CD14-positive monocyte (primary cell): ENCODE measurements at places on chromosomes 16 and 17.

DNA sequence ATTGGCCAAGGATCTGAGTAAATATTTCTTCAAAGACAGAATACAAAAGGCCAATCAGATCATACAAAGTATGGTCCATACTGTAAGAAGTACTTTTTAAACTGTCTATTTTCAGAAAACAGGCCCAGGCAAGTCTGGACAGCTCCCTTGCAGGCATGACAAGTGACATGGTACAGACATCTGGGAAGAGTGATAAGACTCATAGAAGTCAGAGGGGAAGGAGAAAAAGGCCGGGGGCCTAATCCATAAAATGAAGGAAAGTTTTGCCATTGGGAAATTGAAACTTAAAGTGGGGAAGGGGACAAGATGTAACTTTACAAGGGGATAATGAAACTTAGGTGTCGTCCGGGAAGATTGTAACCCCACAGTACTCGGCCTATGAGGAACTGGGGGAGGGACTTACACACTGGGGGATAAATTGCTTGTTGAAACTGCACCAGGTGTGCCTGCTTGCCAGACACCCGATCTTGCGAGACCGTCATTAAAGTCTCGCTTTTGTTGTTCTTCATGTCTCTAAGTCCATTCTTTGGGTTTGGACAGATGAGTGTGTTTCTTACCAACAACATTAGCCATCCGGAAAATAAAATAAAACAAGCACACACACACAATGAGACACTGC lies 684.0 kb downstream of the CDH11 start:
- no peak overlapping the region for H3K4me3 ChIP-seq
- no peaks in the 10 kb centered on the region for H3K4me1 ChIP-seq
- no peaks in the 10 kb centered on the region for H3K27me3 ChIP-seq

DNA sequence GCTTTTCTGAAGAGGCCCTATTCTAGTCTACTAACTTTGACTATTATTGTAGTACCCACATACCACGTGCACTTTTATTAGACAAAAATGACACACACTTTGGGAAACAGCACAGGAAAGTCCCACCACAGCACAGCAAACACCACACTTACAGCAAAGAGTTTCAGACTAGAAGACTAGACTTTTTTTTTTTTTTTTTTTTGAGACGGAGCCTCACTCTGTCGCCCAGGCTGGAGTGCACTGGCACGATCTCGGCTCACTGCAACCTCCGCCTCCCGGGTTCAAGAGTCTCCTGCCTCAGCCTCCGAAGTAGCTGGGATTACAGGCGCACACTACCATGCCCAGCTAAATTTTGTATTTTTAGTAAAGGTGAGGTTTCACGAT lies 20.1 kb downstream of the YWHAE start:
- H3K4me3 ChIP-seq, result no peak overlapping the region
- no peaks in the 10 kb centered on the region for H3K4me1 ChIP-seq
- no peaks in the 10 kb centered on the region for H3K27me3 ChIP-seq
- H3K27ac ChIP-seq, result no peak overlapping the region
- H3K36me3 ChIP-seq, result no peaks in the 10 kb centered on the region

GRCh38 chr16:62280506-62280905 lies 244.3 kb upstream of the CDH8 start:
- H3K36me3 ChIP-seq, result no peaks in the 10 kb centered on the region
- no peak for DNase-seq
- no peak overlapping the region for H3K4me3 ChIP-seq
- H3K4me1 ChIP-seq, result no peaks in the 10 kb centered on the region

- no peak for DNase-seq
- H3K27ac ChIP-seq, result no peak overlapping the region
- H3K27me3 ChIP-seq, result no peaks in the 10 kb centered on the region
- no peak overlapping the region for H3K4me3 ChIP-seq
Observed at GRCh38 chr17:49425004-49425286, 10.3 kb upstream of the PHB1 start.

DNA sequence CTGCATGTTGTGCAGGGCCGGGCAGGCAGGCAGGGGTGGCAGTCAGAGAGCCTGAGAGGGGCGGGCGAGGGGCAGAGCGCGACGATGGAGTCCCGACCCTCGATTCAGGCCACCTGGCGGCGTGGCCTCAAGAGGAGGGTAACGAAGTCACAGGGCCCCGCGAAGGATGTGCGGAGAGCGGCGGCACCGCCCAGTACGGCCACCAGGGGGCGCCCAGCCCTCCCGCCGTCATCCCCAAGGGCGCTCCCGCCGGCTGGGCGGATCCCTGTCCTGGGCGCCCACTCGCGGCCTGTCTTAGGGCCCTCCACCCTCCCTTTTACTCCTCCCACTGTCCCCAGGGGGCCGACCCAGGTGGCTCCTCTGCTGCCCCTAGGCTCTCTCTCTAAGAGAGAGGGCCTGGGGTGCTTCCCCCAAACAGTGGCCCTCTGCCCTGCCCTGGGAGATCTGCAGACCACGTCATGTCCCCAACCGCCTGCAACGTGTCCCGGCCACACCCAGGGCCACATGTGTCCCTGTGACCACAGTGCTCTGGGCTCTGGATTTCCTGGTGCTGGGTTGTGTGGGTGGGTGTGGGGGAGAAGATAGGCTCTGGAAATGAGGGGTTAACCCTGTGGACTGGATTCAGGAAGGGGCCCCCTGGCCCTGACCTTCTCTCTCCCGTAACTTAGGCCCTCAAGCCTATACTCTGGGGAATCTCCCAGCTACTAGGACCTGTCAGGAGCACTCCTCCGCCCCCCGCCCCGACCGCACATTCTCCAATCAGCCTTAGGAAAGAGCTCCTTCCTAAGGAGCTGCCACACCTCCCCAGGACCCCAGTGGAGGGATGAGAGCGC lies 5.9 kb downstream of the DPEP2 start:
- H3K27me3 ChIP-seq, result no peaks in the 10 kb centered on the region
- peaks cover 70% of the 10 kb centered on the region for H3K4me1 ChIP-seq
- peak overlapping the region; percentile 97 for H3K27ac ChIP-seq
- H3K36me3 ChIP-seq, result peaks cover 34% of the 10 kb centered on the region
- H3K4me3 ChIP-seq, result peak overlapping the region; percentile 2
- DNase-seq, result peak; percentile 77

- H3K36me3 ChIP-seq, result no peaks in the 10 kb centered on the region
- H3K4me3 ChIP-seq, result no peak overlapping the region
- H3K4me1 ChIP-seq, result no peaks in the 10 kb centered on the region
- no peak overlapping the region for H3K27ac ChIP-seq
- no peaks in the 10 kb centered on the region for H3K27me3 ChIP-seq
Observed at GRCh38 chr16:78882751-78883150, 717.8 kb downstream of the MAF start.

DNA sequence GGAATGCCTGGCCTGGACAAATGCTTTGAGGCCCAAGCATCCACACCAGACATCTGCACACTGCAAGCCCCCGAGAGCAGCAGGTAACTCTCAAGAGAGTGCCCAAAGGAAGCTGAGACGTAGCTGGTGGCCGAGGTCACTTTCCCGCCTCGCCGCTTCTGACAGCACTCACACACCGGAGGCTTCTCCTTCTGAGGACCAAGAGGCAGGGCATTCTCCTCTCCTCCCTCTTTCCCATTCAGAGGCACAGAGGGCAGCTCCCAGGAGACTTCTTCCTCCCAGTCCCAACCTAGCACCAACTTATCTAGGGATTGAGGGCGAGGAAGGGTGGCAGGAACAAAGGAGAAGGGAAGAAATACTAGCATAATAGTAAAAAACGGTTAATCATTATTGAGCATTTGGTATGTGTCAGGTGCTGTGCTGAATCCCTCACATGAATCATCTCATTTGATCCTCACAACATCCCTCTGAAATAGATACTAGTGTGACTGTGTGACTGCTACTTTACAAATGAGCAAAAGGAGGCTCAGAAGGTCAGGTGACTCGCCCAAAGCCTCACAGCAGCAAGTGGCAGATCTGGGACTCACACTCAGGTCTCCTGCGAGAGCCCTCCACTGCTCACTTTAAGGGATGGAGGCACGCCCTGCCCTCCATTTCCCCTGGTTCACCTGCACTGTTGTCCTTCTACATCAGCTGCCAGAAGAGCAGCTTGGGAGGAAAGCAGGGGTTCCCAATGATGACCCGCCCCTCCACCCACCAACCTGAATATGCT lies 41.8 kb downstream of the MYO18A start:
- H3K36me3 ChIP-seq, result peaks cover 14% of the 10 kb centered on the region
- H3K4me3 ChIP-seq, result peak overlapping the region; percentile 75
- peak overlapping the region; percentile 78 for H3K27ac ChIP-seq
- peaks cover 55% of the 10 kb centered on the region for H3K4me1 ChIP-seq

- peaks cover 4% of the 10 kb centered on the region for H3K27me3 ChIP-seq
- H3K36me3 ChIP-seq, result peaks cover 19% of the 10 kb centered on the region
- H3K4me1 ChIP-seq, result peaks cover 11% of the 10 kb centered on the region
- no peak overlapping the region for H3K4me3 ChIP-seq
Observed at GRCh38 chr17:46943501-46944393, 20.8 kb downstream of the GOSR2 start.

DNA sequence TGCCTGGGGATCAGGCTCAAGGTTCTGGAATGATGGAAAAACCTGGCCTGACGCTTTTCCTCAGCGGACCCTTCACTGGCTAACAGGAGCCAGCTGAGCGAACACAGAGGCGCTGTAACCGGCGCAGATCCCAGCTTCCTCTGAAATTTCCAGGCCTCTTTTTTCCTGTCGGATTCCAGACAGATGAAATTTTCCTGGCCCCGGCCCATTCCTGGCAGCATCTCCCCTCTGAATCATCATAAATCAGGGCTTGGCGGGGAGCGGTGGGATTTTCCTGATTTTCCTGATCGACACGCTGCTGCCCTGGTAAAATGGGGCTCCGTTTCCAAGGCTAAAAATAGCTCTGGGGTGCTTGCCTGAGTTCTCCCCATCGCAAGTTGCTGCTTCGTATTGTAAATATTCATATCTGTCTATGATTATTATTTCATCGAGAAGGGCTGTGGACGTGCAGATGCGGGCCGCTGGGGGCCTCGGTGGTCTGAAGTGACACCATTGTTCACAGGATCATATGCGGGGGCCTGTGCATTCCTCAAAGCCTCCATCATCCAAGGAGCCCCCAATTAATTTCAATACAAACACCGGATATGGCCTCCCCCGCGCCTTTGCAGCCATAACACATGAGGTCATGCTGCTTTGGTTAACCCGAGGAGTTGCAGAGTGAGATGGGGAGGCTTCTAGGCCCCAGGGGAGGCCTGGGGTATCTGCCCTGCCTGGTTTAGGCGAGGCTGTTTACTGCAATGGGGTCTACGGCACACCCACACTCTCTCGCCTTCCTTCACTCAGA lies 45.8 kb upstream of the ETV4 start:
- H3K27ac ChIP-seq, result no peak overlapping the region
- no peak for DNase-seq
- H3K4me1 ChIP-seq, result no peaks in the 10 kb centered on the region
- no peaks in the 10 kb centered on the region for H3K27me3 ChIP-seq
- no peaks in the 10 kb centered on the region for H3K36me3 ChIP-seq

DNA sequence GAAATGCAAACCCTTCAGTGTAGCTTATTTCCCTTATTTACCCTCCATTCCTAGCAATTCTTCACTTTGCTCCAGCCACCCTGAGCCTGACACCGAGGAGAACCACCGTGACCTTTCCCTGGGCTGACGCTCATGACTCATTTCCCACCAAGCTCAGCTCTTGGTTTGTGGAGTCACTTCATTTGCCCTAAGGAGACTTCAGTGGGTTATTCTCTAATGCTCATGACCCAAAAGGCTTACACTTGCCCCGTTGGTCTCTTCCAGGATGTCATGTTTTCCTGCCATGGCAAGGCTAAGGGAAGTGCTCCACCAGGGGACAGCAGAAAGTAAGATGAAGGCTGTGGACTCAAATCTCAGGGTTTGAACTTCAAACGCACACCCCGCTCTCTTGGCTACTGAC lies 161.0 kb downstream of the CBLN1 start:
- no peaks in the 10 kb centered on the region for H3K27me3 ChIP-seq
- no peaks in the 10 kb centered on the region for H3K4me1 ChIP-seq
- no peaks in the 10 kb centered on the region for H3K36me3 ChIP-seq
- no peak for DNase-seq
- H3K27ac ChIP-seq, result no peak overlapping the region

- DNase-seq, result no peak
- peaks cover 11% of the 10 kb centered on the region for H3K27me3 ChIP-seq
- H3K27ac ChIP-seq, result no peak overlapping the region
- H3K4me1 ChIP-seq, result peaks cover 6% of the 10 kb centered on the region
- H3K36me3 ChIP-seq, result no peaks in the 10 kb centered on the region
- H3K4me3 ChIP-seq, result no peak overlapping the region
Observed at GRCh38 chr17:49866019-49866380, 18.1 kb upstream of the TAC4 start.

DNA sequence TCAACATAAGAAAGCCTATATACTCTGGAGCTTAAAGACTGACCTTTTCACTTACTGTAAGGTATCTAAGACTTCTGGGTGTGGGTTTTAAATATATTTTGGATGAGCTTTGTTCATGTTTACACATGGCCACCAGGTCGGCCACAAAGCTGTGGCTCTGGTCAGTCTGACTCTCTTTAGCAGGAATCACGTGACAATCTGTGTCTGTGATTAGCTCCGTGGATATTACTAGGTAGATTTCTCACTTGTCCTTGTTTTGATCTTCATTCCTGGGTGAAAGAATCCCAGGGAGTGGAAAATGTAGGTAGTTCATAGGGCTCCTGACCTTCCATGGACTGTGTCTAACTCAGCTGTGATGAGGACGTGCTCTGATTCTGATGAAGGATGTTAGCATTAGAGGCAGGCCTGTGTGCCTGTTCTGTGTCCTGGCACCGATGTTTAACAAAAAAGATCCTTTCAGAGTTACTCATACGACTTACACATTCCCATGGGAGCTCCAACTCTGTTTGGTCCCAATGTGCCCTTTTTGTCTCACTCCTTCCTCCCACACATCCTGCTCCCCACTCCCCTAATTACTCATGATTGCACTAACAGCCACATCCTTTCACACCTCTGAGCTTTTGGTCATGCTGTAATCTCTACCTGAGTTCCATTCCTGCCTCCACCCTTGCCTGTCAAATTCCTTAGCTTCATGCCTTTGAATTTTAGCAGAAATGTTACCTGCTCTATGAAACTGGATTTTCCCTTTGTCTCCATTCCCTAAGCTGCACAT lies 425.1 kb downstream of the MAF start:
- peaks cover 15% of the 10 kb centered on the region for H3K4me1 ChIP-seq
- no peaks in the 10 kb centered on the region for H3K36me3 ChIP-seq
- peaks cover 5% of the 10 kb centered on the region for H3K27me3 ChIP-seq
- H3K4me3 ChIP-seq, result no peak overlapping the region

DNA sequence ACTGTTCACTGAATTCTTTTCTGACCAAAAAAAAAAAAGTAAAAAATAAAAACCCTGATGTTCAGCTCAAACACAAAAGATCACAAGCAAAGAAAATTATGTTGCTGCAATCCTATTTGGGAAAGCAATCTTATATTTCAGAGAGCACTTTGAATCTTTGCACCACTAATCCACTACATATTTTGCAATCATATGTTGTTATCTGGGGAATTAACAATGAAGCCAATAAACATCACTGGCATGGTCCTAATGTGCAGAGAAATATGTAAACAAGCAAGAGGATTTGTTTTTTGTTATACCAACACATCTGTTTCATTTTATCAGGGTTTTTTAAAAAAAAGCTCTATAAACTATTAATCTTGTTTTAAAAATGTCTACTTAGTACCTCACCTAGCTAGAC lies 84.1 kb downstream of the TOX3 start:
- H3K4me1 ChIP-seq, result no peaks in the 10 kb centered on the region
- H3K36me3 ChIP-seq, result no peaks in the 10 kb centered on the region
- H3K27ac ChIP-seq, result no peak overlapping the region
- no peaks in the 10 kb centered on the region for H3K27me3 ChIP-seq
- DNase-seq, result no peak
- no peak overlapping the region for H3K4me3 ChIP-seq

GRCh38 chr16:1470481-1471251 lies 4.2 kb downstream of the CLCN7 start:
- DNase-seq, result peak; percentile 85
- peaks cover 57% of the 10 kb centered on the region for H3K4me1 ChIP-seq
- H3K27me3 ChIP-seq, result no peaks in the 10 kb centered on the region
- H3K4me3 ChIP-seq, result peak overlapping the region; percentile 81

- H3K4me1 ChIP-seq, result no peaks in the 10 kb centered on the region
- H3K4me3 ChIP-seq, result no peak overlapping the region
- H3K27ac ChIP-seq, result no peak overlapping the region
- no peaks in the 10 kb centered on the region for H3K36me3 ChIP-seq
- no peaks in the 10 kb centered on the region for H3K27me3 ChIP-seq
Observed at GRCh38 chr17:65914784-65915342, 277.1 kb downstream of the CEP112 start.
